Fibroblast of mammary gland (primary cell): ENCODE measurements at places on chromosomes 7 and 10.

GRCh38 chr10:62199584-62199983 is 69.1 kb downstream of the RTKN2 start:
- DNase-seq, result no peak

GRCh38 chr10:128137877-128138276 is 11.7 kb upstream of the MKI67 start:
- DNase-seq, result no peak

GRCh38 chr7:43785420-43785819 is 26.9 kb downstream of the BLVRA start:
- DNase-seq, result peak; percentile 97

- DNase-seq, result no peak
Measured at GRCh38 chr7:134648456-134648855, 1.8 kb downstream of the BPGM start.

DNA sequence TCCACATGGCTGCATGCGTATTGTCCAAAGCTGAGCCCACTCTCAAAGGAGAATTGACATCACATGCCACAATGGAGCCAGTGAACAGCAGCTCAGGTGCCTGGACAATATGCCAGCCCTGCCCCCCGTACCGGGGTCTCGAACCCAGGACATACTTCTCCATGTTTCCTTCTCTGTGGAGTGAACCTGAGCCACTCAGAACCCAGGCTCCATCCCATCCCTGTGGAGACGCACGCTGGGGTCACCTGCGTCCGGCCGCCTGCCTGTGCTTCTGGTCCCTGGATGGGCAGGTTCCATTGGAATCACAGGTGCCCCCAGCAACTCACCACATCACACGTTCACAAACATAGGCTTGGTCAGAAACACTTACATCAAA is 229.8 kb downstream of the DNAJB6 start:
- DNase-seq, result no peak

- DNase-seq, result peak; percentile 77
Measured at GRCh38 chr7:44639671-44640321, 33.4 kb downstream of the OGDH start.

GRCh38 chr7:23100697-23101096 is 4.9 kb upstream of the KLHL7 start:
- no peak for DNase-seq

DNA sequence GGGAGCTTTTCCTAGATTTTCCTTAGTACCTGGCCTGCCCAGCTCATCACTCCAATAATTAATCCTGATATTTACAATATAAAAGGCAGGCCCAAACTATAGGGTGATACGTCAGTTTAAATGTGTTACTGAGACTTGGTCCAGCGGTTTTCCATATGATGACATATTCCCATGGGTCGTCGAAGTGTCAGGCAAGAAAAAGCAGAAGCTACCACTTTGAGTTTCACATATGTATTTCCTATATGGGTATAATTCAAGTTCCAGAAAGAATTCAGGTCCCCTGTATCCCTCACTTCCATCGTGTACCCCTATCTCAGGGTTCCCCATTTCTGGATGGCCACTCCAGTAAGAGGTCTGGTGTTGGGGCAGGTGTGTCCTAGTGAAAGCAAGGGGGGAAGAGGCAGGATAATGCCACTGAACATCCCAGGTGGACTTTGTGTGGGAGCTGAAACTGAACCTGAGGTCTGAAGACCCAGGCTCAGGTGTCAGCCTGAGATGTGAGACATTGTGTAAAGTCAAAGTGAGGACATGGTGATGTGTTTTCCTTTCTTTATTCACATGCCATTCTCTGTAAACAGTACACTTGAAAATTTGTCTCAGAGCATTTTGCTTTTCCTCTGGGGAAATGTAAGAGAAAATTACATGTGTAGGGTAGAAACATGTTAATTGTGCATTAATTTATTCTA is 167.8 kb downstream of the PLXDC2 start:
- DNase-seq, result no peak

DNA sequence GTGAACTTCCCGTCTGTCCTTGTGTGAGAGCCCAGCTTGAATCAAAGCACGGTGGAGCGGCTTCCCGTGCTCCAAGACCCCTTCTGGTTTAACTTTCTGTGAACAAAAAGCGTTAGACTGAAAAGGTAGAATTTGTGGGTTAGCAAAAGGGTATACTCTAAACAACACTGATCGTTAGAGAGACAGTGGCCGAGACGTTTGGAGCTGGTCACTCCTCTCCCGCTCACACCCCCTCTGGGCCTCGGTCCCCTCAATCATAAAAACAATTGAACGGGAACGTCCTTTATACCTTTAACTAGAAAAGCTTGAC is 502 bp downstream of the PRKRIP1 start:
- no peak for DNase-seq

DNA sequence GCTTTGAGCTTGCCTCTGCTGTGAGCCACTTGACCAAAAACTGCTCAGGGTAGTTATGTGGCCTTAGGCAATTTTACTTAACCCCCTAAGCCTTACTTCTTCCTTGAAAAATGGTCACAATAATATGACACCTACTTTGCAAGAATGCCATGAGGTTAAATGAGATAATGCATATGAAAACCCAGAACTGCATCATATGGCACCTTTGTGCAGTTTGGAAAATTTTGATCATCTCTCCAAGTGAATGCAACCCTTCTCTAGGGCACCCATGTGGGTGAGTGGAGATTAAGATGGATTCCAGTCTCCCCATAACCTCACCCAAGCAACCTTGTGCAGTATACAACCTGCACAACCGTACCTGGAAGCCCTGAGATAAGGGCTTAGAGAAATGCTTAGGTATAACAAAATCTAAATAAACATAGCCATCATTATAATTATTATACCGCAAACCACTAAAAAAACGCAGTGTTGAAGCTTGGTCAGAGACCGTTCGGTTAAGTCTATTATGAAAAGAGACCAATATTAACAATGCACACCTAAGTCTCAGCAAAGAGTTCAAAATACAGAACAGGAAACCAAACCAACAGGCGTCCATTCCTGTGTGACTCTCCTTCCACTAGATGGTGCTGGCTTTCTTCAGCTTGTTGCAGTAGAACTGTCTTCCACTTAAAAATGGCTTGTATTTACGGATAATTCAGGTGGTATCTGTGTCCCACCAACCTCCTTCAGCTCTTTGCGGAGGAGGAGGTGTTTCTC is 21.0 kb upstream of the ASB15 start:
- peak; percentile 64 for DNase-seq

DNA sequence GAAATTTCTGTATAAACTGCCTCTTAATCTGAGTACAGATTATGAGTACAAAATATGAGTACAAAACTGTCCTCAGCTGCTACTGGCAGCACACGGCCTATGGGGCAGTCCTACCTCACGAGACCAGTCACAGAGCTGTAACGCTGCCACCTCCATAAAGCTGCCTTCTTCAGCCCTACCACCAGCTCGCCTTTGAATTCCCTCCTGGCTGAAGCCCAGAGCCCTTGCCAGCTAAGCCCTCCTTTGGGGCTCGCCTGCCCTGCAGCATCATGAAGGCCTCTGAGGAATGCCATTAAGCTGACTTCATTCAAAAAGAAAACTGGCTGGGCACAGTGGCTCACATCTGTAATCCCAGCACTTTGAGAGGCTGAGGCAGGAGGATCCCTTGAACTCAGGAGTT is 180.0 kb upstream of the SH2B2 start:
- DNase-seq, result no peak

- peak; percentile 99 for DNase-seq
Measured at GRCh38 chr10:113788604-113789083, 37.2 kb downstream of the PLEKHS1 start.

DNA sequence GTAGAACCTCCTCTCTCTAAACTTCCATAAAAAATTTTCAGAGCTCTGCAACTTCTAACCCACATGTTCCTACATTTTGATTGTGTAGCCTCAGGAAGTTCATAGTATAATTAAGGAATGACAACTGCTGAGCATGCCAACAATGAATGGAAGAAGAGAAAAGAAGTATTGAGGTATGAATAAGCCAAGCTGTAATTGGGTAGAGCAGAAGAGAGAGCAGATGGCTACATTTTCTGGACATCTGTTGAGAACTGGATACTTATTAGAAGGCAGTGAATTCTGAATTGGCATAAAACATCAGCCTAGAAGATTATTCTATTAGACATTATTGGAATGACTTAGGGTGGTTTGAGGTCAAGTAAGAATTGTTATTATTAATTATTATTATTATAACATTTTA is 728.3 kb upstream of the PHF14 start:
- DNase-seq, result no peak

DNA sequence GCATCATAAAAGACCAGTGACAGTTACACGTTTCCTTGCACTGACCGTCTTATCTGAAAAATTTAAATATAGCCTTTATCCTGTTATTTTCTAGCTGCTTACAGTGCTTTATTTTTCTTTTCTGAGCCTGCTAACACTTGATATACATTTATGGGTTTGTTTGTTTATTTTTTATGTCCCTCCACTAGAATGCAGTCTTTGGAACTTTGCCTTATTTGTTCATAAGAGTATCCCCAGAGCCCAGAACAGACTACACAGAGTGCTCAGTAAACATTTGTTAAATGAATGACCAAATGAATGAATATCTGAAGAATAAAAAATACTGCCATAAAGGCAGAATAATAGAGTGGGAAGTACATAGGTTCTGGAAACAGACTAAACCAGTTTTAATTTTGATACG is 202.3 kb upstream of the LRRN3 start:
- DNase-seq, result no peak

- no peak for DNase-seq
Measured at GRCh38 chr10:34058845-34059614, 724.6 kb upstream of the NRP1 start.

- no peak for DNase-seq
Measured at GRCh38 chr10:108578258-108578657, 1345.1 kb downstream of the XPNPEP1 start.

GRCh38 chr7:97693586-97693985 is 38.3 kb upstream of the TAC1 start:
- no peak for DNase-seq

DNA sequence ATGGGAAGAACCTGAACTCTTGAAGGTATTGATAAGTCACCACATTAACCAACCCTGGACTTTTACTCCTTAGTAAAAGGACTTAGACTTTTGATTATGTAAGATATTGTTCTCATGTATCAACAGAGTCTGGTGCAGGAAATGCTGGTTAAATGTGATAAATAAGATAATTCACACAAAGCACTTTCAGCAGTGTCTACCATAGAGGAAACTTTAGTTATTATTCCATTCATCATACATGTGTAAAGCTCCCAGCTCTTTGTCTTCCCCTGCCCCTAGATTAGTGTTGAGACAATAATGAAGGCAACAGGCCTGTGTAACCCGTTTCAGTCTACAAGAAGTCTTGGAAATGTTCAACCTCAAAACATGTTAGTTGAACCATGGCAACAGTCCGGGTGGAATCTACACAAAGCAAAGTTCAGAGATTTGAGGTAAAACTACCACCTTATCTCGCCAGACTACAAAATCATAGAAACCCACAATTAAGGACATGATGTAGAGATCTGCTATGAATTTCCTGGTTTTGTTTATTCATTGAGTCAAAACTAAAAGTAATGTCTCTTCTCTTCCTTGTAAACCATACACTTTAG is 109.9 kb upstream of the ADO start:
- no peak for DNase-seq

GRCh38 chr7:116356979-116357378 is 142.6 kb upstream of the CAV2 start:
- DNase-seq, result peak; percentile 38

DNA sequence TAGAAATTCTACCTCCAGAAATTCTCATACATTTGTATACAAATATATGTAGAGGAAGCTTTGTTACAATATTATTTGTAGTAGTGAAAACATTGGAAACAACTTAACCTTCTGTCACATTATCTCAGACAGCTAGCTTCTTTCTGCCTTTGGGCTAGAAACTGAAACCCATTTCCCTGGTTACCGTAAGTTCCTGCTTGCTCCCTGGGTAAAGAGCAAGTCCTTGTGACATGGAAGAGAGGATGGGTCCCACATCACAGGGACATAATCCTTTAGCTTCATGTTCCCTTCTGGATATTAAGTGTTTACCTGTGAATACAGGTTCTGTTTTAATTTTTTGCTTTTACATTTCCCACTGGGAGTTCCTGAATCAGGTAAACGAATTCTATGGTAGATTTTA is 41.8 kb downstream of the KLHDC10 start:
- no peak for DNase-seq

DNA sequence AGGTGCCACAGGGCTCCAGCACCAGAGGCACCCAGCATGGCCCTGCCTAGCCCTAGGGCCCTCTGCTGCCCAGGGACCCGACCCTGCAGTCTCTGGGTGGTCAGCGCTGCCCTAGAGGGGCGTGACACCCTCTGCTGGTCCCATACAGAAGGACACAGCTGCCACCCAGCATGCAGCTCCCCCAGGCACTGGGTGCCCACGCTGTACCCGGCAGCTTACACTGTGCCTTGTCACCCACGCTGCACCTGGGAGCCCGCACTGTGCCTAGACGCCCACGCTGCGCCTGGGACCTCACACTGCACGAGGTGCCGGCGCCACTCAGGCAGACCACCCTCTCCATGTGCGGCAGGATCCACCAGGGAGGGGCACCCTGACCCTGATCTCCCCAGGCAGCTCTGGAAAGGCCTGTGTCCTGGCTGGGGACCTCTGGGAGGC is 55.2 kb downstream of the PWWP2B start:
- DNase-seq, result no peak

DNA sequence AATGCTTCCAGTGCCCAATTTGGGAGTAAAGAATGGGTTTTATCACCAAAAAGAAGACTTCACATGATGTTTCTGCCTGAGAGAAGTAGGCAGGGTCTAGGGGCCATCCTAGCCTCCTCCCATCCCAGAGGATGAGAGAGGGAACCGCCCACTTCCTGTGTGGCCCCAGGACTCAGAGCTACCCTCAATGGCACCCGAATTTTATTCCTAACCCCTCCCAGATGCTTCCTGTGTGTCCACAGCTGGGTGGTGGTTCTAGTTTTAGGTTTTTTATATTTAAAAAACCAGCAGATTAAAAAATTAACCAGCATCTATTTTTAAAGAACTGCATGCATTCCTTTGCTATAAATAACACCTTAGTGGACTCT is 583.5 kb downstream of the PTPRN2 start:
- DNase-seq, result no peak

- no peak for DNase-seq
Measured at GRCh38 chr10:62021978-62022802, 120.7 kb downstream of the ARID5B start.

GRCh38 chr7:74038194-74038961 is 10.4 kb downstream of the ELN start:
- peak; percentile 13 for DNase-seq

DNA sequence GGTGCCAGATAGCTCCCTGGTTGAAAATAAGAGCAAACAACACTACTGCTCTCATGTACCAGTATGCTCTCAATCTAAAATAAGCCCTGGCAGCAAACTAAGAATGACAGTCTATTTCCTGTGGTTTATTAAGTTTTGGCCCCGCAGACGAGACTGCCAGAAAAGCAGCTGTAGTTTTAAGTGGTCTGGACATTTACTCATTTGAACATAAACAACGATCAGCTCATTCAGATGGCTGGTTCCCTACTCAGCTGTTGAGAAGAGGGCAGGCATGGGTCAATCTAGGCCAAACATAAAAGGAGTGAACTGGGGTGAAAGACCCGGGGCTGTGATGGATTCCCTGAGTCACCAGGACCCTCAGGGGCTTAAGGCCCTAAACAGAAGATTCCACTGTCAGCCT is 4.5 kb downstream of the TRIL start:
- DNase-seq, result peak; percentile 15

- DNase-seq, result no peak
Measured at GRCh38 chr7:31850601-31851000, 163.6 kb downstream of the PPP1R17 start.
